ENCODE measurements at places on chromosomes 13 and 19.

- DNase-seq: no peak
These were observed 199.8 kb downstream of the DNAJC15 start for GRCh38 chr13:43223216-43223615.

GRCh38 chr13:66212511-66212910, 1017.6 kb downstream of the PCDH9 start:
- DNase-seq: no peak

DNA sequence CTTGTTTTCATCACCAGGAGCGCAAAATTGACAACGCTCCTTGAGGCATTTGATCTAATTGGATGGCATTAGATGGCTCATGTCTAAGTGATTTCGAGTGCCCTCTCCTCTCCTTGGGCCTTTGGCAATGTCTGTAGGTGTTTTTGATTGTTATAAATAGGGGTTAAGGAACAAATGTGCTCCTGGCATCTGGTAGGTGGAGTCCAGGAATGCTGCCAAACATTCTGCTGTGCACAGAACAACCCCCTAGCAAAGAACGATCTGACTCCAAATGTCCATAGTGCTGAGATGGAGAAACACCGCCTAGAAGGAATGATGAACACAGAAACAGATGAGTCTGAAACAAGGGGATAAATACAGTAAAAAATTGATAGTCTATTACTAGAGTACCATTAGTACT, 68.0 kb upstream of the C1QTNF9B start:
- no peak for DNase-seq

DNA sequence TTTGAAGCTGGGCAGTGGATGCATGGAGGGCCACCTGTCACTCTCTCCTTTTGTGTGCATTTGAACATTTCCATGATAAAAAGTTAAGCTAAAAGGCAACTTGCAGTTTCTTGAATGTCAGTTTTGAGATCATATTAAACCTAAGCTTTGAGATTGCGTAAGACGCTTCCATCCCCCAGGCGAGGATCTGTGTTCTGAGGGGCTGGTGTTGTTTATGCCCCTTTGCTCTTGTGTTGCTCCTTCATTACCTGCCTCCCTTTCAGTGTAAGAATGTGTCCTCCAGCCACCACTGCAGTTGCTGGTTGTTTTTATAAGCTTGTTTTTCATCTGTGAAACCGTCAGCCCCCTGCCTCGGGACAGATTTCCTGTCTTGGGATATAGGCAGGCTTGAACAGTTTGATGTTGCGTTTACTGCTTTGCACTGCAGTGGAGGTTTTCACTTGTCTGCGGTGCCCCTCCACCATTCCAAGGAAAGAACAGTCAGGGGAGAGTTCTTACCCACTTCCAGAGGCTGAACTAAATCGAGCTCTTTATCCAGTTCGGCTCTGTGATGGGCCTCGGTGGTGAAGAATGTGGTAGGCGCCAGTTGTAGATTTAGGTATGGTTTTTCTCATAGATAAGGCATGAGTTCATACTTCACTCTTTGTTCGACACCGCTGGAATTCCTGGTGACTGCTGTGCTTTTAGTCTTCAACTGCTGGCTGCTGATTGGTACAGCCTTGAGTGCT, 96.8 kb downstream of the ARHGEF7 start:
- peak; percentile 79 for DNase-seq

- no peak for DNase-seq
These were observed 220.9 kb upstream of the SOX21 start for GRCh38 chr13:94933230-94933751.

DNA sequence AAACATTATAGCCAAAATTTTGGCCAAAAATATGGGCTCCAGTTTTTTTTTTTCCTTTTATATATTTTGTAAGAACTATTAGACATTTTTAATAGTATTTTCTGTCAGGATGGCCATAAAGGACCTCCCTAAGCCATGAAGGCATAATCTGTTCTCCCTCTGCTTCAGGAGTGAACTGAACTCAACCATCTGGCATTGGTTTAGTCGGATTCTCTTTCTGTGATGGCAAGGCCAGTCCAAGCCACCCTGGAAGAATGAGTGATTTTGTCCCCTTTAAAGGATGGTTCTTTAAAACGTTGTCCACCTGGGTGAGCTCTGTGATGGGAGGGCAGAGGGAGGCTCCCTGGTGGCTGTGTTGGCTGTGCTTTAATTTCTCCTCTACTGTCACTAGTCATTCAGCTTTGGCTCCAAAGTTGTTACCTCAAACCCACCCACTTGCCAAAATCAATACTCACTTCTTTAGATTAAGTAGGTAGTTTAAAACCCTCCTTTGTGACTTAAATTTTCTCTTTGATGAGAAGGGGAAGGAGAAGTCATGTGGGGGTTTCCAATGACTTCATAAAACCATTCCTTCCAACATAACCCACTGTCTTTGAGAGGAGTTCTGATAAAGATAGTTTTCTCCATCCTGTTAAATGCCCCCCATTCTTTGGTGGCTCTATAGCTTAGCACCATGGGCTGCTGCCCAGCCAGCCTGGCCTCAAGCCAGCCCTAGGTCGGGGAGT, 4.4 kb downstream of the TNFRSF19 start:
- DNase-seq: no peak

DNA sequence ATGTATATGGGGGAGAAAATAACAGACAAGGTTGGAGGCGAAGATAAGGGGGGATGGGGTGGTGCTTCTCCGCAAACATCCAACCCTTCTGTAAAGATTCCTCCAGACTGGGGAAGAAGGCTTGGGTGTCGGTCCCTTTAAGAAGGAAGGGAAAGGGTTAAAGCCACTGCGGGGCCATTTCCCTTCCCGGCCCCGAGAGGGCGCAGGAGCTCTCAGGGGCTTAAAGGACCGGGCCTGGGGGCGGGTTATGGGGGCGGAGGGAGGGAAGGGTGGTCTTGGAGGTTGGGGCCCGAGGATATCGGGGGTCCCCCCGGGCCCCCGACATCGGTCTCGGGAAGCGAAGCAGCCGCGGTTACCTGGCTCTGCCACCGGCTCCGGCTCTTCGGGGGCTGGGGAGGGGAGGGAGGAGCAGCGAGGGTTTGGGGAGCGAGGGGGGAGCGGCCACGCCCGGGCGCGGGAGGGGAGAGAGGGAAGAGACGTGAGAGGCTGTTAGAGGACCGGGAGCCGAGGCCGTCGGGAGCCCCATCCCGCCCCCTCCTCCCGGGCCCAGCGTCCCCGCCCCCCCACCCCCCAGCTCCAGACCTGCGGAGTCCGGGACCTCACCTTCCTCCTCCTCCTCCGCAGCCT, 2.8 kb downstream of the TNNT1 start:
- no peak for DNase-seq

DNA sequence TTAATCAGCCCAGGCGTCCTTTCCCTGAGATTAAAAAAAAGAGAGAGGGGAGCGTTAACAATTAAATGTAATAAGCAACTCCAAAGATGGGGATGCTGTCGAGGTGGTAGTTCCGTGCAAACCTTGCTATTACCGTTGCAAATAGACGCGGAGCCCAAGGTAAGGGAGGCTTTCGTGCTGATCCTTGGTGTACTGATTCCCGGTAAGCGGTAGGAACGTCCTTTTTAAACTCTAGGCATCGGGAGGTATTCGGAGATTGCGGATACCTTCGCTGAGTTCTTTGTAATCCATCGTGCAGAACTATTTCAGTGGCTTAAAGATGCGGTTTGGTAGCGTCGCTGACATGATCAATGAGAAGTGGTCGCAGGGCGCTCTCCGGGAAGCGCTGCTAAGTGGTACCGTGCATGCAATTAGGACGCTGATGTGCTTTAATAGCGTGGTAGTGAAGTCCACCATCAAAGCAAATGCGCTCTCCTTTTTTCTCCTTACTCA, 3.1 kb downstream of the SLITRK5 start:
- DNase-seq: no peak

DNA sequence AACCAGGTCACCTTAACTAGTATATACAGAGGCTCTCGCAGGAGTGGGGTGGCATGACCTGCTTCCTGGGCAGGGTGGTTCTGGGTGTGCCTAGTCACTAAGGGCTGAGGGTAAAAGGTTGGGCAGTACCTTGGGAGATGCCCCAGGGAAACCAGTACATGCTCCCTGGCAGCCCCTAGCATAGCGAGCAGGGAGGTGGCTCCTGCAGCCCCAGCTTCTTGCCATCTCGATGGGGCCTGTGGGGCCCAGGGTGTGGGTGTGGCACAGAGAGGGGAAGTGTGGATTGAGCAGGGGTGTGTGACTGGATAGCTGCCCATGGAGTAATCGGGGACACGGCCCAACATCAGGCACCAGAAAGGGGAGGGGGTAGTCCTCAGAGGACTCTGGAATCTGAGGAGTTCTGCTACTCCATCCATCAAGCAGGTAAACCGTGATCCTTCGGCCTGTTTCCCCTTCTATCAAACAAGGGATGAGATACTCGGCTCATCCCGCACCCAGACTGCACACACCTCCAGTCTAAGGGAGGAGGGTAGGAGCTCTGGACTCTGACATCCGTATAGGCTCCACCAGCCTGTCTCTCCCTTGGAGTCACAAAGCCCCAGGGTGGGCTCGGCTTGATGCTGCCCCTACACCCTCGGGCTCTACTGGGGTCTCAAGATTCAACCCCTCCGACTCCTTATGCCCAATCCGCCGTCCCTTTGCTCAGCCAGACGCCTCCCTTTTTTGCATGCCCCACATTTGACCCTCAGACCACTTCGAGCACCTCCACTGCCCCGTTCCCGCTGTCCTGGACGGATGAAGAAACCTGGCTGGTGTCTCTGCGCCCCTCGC, 1.1 kb downstream of the ZBTB45 start:
- DNase-seq: no peak

GRCh38 chr13:77016888-77017623, 9.9 kb downstream of the FBXL3 start:
- DNase-seq: no peak

DNA sequence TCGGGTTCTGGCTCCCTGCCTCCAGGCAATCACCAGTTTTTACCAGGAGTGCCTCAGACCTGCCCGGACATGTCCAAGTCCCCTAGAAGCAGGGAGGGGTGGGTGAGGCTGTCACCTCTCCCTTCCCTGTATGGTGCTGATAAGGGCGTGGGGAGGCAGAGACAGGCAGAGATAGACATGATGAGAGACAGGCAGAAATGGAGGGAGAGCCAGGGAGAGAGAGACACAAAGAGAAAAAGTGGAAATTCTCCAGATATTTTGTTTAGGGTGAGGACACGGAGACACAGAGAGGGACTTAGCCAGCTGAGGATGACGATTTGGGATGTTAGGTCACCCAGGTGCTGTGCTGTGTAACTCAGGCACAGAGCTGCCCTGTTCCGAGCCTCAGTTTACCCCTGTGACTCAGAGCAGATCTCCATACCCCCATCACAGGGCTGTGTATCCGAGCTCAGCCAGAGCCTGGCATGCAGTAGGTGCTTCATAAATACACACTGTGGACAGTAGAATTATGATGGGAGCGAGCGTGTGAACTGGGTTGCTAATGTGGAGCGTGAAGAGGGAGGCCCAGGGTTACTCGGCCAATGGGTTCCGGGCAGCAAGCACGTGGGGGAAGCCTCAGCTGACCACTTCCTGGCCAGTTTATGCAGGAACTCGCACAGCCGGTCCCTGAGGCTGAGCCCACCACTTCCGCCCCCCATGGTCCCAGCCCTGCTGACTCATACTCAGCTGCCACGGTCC, 11.9 kb upstream of the GDF15 start:
- peak; percentile 96 for DNase-seq

- no peak for DNase-seq
These were observed 20.6 kb downstream of the PBX4 start for GRCh38 chr19:19597809-19598306.

DNA sequence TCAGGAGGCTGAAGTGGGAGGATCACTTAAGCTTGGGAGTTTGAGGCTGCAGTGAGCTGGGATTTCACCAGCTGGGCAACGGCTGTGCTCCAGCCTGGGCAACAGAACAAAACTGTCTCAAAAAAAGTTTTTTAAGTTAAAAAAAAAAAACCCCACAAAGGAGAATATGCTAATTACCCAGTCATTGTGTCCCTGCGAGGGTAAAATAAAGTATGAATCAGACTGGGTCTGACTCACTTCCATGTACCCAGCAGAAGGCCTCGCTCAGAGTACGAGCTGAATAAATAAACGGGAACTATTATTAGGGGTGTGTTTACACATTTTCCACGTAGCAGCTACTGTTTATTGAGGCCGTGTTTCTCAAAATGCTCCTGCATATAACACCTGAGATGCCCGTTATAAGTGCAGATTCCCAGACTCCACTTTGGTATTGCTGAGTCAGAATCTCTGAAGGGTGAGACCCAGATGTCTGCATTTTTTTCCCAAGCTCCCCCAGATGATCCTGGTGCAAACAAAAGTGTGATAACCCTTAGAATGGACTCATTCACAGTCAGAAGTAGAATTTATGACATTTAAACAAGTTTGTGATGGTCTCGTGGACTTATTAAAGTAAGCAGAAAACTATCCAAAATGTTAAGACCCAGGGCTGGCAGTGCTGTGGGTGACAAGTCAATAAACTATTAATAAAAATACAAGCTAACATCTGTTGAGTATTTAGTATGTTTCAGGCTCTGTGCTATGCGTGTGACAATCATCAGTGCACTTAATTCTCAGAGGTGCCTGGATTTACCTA, 28.2 kb downstream of the KCNC3 start:
- peak; percentile 35 for DNase-seq

GRCh38 chr19:31171936-31172335, 177.3 kb downstream of the TSHZ3 start:
- no peak for DNase-seq

- peak; percentile 43 for DNase-seq
These were observed 11.2 kb downstream of the HAS1 start for GRCh38 chr19:51712461-51713081.

DNA sequence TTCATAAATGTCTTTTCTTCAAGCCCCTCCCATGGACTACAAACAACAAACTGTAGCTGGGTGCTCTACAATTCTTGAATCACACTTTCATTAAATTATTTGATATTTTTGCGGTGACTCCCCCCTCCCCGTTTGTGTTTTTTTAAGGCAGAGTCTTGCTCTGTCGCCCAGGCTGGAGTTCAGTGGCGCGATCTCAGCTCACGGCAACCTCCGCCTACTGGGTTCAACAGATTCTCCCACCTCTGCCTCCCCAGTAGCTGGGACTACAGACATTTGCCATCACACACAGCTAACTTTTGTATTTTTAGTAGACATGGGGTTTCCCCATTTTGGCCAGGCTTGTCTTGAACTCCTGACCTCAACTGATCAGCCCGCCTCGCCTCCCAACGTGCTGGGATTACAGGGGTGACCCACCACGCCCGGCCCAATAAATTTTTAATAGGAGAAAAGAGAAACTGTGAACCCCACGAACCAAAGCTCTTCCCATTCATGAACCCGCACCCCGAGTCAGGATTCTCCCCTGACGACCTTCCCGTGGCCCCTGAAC, 703 bp downstream of the ZNF506 start:
- DNase-seq: no peak

DNA sequence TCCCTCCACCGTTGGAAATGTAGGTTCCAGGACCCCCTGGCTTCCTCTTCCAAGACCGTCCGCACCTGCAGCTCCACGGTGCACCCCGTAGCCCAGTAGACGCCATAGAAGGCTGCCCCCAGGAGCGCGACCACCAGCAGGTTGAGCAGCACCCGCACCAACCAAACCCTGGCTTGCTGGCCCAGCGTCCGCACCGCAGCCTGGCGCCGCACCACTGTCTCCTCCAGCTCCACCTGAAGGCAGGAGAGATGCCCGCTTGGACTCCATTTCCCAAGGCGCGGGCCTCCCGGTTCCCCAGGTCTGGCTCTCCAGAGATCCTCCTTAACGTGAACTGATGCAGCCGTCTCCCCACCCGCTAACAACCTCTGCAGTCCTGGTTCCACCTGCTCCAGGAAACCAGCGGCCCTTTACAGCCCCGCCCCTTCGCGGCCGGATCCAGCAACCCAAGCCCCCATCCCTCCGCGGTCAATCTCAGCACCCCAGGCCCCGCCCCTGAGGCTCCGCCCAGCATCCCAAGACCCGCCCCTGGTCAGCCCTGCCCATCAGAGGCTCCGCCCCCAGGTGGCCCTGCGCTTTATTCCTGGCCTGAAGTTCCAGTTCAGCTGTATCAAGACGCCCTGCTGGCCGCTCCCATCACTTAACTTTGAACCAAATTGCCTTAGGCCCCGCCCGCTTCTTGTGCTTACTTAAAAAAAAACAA, 5.0 kb upstream of the LENG1 start:
- no peak for DNase-seq
